ENCODE measurements at places on chromosomes 2 and 18. TPM values are rescaled to one million over a fixed set of nuclear protein-coding genes. Genes with fewer than 3 reads are reported as not detected.

DNA sequence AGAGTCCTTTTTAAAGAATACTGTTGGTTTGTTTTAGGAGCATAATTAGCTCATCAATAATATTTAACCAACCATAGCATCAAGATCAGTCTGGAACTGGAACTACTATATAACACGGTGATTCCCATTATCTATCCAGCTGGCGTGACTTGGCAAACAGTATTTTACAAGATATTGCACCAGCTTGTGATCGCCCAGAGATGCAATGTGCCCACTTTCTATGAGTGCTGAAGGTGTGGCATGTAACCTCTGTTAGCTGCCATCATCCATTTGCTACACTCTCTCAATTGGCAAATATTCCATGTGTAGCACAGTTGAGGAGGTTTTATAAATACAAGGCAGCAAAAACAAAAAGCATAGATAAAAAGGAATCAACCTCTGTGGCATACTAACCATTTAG is 64.9 kb downstream of the FIGN start:
- H3K4me1 ChIP-seq: no peaks in the 10 kb centered on the region
- DNase-seq: no peak
- no peak overlapping the region for H3K27ac ChIP-seq
- H3K27me3 ChIP-seq: no peaks in the 10 kb centered on the region
- no peaks in the 10 kb centered on the region for H3K36me3 ChIP-seq

- peaks cover 2% of the 10 kb centered on the region for H3K27me3 ChIP-seq
- no peak overlapping the region for H3K27ac ChIP-seq
- H3K4me1 ChIP-seq: no peaks in the 10 kb centered on the region
These were observed 125.4 kb downstream of the CSRNP3 start for GRCh38 chr2:165594935-165595255.

DNA sequence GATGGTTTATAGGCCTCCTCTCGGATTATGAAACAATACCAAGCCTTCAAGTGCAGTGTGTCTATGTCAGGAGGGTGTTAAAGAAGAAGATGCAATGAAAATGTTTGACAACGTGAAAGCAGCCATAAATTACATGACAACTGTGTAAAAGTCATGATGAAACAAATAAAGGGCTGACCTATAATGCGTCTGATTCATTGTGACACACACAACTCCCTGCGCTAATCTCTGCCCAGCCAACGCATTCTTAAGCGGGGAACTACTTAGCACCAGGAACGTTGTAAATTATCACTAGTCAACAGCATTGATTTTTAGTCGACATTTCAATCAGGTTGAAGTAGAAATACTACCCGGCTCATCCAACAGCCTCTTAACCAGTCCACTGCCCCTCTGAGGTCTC is 26.8 kb downstream of the BCL11A start:
- H3K36me3 ChIP-seq: no peaks in the 10 kb centered on the region
- H3K4me1 ChIP-seq: peaks cover 9% of the 10 kb centered on the region
- DNase-seq: no peak
- H3K4me3 ChIP-seq: no peak overlapping the region

DNA sequence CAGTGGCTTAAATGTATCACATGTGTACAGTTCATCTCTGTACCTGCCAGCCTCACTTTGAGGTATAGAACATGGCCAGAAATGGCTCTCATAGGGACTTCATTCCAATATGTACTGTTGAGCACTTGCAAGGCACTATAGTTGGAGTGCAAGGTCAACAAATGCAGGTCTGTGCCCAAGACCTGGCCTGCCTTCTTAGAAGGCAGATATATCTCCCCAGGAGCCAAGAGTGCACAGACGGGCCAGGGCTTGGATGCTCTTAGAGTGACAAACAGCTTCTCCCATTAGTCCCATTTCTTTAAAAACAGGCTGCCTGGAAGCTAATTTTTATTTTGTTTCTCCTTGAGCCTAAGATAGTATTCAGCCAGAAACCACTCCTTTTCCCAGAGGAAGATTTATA is 7.3 kb downstream of the TEX261 start:
- H3K36me3 ChIP-seq: peaks cover 30% of the 10 kb centered on the region
- DNase-seq: no peak
- peaks cover 26% of the 10 kb centered on the region for H3K4me1 ChIP-seq
- H3K27me3 ChIP-seq: no peaks in the 10 kb centered on the region
- H3K4me3 ChIP-seq: no peak overlapping the region

DNA sequence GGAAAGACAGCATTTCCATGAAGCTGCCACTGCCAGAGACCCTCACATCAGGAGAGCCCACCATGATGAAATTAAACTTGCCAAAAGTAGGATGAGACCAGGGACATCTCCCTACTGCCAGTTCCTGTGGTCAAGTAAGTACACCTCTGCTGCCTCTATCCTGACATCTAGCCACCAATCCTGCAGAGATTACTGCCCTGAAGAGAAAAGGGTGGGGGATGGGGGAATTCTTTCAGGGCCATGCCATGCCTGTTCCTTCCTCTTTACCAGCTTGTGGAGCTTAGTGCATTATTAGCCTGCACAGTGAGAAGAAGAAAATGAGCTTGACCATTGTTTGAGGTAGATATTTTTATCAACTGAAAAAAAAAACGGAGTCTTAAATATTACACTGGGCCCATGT is 397.2 kb upstream of the CDH2 start:
- no peaks in the 10 kb centered on the region for H3K4me1 ChIP-seq
- no peak overlapping the region for H3K4me3 ChIP-seq
- H3K27me3 ChIP-seq: no peaks in the 10 kb centered on the region
- no peak overlapping the region for H3K27ac ChIP-seq
- no peaks in the 10 kb centered on the region for H3K36me3 ChIP-seq
- DNase-seq: no peak

GRCh38 chr2:124258140-124258880 is 233.2 kb downstream of the CNTNAP5 start:
- H3K27me3 ChIP-seq: no peaks in the 10 kb centered on the region
- H3K36me3 ChIP-seq: no peaks in the 10 kb centered on the region
- H3K4me3 ChIP-seq: no peak overlapping the region

- H3K36me3 ChIP-seq: no peaks in the 10 kb centered on the region
- no peaks in the 10 kb centered on the region for H3K27me3 ChIP-seq
- H3K27ac ChIP-seq: no peak overlapping the region
- no peak for DNase-seq
These were observed 1195.1 kb upstream of the CHAC2 start for GRCh38 chr2:52572469-52572894.

DNA sequence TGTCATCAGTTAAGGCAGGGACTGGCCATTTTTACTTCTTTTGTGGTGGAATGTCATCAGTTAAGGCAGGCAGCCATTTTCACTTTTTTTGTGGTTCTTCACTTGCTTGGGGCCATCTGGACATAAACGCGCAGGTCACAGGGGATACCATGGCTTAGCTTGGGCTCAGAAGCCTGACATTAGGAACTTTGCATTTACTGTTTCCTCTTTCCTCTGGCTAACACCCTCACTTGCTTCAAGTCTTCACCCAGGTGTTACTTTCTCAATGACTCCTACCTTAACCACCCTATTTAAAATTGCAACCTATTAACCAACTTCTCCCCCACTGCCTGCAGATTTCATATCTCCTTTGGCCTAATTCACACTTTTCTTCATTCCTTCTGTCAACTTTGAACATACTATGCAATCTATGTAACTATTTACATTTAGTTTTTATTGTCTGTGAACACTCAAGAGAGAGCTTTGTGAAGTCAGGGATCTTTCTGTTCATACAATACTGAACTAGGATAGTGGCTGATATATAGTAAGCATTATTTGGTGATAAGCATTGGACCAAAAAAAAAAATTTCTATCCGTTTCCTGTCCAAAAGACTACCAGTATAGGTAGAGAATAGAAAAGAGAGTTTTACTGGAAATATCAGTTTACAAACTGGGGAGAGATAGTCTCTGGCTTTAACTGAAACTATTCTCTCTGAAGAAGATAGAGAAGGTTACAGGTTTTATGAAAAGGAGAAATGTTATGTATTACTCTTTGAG is 600.1 kb upstream of the ZNF804A start:
- no peaks in the 10 kb centered on the region for H3K27me3 ChIP-seq
- H3K27ac ChIP-seq: no peak overlapping the region
- no peaks in the 10 kb centered on the region for H3K4me1 ChIP-seq
- H3K4me3 ChIP-seq: no peak overlapping the region

GRCh38 chr2:173271825-173272224 is 82.8 kb upstream of the CDCA7 start:
- no peak overlapping the region for H3K27ac ChIP-seq
- DNase-seq: no peak
- H3K4me3 ChIP-seq: no peak overlapping the region

DNA sequence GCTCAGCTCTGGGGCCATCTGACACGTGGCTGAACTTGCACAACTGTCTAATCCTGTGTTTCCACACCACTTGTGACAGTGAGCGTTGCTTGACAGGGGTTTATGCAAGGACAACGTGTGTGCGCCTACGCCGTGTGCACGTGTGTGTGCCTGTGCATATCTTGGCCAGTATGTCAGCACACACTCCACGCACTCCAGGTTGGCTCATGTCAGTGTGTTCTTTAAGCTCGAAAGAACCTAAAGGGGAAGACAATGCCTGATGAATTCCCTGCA is 85.6 kb upstream of the SALL3 start:
- no peaks in the 10 kb centered on the region for H3K4me1 ChIP-seq
- no peak overlapping the region for H3K27ac ChIP-seq
- no peak for DNase-seq
- H3K27me3 ChIP-seq: no peaks in the 10 kb centered on the region

DNA sequence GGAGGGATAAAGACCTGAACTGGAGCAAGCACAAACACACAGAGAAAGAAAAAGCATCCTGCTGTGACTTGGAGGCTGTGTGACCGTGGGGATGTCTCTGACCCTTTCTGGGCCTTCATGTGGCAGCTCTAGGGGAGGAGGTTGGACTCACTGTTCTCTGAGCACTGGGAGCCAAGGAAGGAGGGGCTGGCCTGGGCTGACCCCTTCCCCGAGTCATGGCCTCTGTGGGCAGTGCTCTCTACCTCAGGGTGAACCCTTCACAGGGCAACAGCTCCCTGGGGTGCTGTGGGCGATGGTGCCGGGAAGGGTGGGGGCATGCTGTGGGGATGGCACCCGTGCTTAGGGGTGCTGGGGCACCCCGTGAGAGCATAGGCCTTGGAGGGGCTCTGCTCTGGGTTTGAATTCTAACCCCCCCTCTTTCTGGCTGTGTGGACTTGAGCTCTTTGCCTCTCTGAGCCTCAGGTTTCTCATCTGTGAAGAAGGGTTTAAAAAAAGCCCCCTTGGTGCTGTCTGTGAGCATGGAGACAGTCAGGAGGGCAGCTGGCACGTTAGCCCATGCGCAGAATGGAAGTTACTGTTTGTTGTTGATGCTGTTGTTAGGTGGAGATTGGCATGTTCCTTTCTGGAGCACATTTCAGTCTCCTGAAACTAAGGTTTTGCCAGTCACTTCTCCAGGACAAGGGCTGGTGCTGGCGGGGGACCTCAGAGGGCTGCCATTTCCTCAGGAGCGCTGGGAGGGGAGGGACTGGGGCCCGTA is 700 bp downstream of the TOGARAM2 start:
- H3K27me3 ChIP-seq: no peaks in the 10 kb centered on the region
- H3K36me3 ChIP-seq: no peaks in the 10 kb centered on the region
- no peak for DNase-seq
- H3K27ac ChIP-seq: no peak overlapping the region

DNA sequence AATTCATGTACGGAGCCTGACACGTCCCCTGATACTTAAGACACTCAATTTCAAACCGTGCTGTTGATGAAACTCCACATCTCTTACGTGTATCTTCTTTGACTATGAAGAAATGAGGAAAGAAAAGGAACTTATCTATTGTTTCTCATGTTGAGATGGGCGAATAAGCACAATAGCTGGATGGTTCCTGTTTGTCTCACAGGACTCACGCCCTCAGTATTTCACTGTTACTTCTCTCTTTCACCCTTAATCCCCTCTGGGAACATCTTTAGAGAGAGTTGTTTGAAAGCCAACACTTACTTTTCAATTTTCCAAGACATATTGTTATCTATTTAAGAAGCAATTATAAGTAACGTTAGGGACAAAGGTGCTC is 99.8 kb downstream of the COPS8 start:
- peaks cover 10% of the 10 kb centered on the region for H3K27me3 ChIP-seq
- no peaks in the 10 kb centered on the region for H3K4me1 ChIP-seq
- H3K27ac ChIP-seq: no peak overlapping the region

- H3K4me3 ChIP-seq: no peak overlapping the region
- H3K4me1 ChIP-seq: peaks cover 4% of the 10 kb centered on the region
- peaks cover 1% of the 10 kb centered on the region for H3K36me3 ChIP-seq
- peaks cover 46% of the 10 kb centered on the region for H3K27me3 ChIP-seq
- DNase-seq: no peak
- no peak overlapping the region for H3K27ac ChIP-seq
These were observed 11.1 kb downstream of the ONECUT2 start for GRCh38 chr18:57446322-57446721.

The PROC gene
- total RNA-seq: not detected

The ATP5F1A gene
- 333 TPM for total RNA-seq

The ABCG8 gene
- total RNA-seq: not detected

The AAK1 gene
- total RNA-seq: 121 TPM

The SRD5A2 gene
- total RNA-seq: not detected

The CDH7 gene
- total RNA-seq: not detected

The CRACDL gene
- total RNA-seq: 0.22 TPM

The LOXHD1 gene
- total RNA-seq: 0.35 TPM

The CIDEA gene
- not detected for total RNA-seq
